ENCODE measurements at places on chromosomes 6 and 20.

- no peak for DNase-seq
These were observed 70.4 kb downstream of the ABHD12 start for GRCh38 chr20:25320035-25320800.

GRCh38 chr6:89799096-89799495, 20.5 kb downstream of the MDN1 start:
- DNase-seq, result no peak

GRCh38 chr20:32111156-32111686, 1.7 kb downstream of the TM9SF4 start:
- DNase-seq, result no peak

GRCh38 chr20:32767418-32768198, 5.4 kb downstream of the DNMT3B start:
- DNase-seq, result no peak

DNA sequence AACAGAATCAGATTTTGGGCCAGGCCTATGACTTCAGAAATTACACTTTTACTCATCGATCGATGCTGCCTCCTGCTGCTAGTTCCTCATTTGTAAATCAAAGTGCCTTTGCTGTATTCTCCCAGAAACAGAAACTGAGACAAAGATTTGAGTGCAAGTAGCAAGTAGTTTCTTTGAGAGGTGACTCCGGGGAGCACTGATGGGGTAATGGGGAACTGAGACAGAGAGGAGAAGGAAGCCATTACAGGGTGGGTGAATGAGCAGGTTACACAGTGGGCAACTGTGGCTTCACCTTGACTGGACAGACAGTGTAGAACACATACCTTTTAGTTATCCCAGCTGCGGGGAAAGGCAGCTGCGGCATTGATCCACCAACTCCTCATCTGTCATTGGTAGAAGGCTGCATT, 9.7 kb upstream of the CD40 start:
- DNase-seq, result no peak

- DNase-seq, result no peak
These were observed 9.8 kb upstream of the DEFB123 start for GRCh38 chr20:31430568-31431115.

DNA sequence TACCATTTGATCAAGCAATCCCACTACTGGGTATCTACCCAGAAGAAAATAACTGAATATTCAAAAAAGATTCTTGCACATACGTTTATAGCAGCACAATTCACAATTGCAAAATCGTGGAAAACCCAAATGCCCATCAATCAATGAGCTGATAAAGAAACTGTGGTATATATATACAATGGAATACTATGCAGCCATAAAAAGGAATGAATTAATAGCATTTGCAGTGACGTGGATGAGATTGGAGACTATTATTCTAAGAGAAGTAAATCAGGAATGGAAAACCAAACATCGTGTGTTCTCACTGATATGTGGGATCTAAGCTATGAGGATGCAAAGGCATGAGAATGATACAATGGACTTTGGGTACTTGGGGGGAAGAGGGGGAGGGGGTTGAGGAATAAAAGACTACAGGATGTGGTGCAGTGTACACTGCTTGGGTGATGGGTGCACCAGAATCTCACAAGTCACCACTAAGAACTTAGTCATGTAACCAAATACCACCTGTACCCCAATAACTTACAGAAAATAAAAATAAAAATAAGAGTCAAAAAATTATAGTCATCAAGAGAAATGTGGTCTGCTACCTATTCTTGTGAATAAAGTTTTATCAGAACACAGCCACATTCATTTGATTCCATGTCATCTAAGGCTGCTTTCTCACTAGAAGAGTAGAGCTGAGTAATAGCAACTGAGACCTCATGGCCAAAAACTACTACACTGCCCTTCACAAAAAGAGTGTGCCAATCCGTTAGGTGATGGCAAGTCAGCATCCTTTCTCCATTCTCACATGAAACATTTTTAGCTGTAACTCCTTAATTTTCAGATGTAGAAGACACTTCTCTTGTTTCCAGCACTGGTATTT, 8.7 kb upstream of the HUS1B start:
- DNase-seq, result no peak

- peak; percentile 8 for DNase-seq
These were observed 3.9 kb downstream of the RAB22A start for GRCh38 chr20:58313396-58313795.

GRCh38 chr20:15362849-15363248, 1025.4 kb upstream of the FLRT3 start:
- no peak for DNase-seq

- DNase-seq, result no peak
These were observed 101.5 kb upstream of the SCP2D1 start for GRCh38 chr20:18712131-18712530.

- DNase-seq, result no peak
These were observed 1.8 kb downstream of the PERP start for GRCh38 chr6:138105446-138105845.

GRCh38 chr20:5827098-5827853, 77.1 kb downstream of the SHLD1 start:
- DNase-seq, result no peak

DNA sequence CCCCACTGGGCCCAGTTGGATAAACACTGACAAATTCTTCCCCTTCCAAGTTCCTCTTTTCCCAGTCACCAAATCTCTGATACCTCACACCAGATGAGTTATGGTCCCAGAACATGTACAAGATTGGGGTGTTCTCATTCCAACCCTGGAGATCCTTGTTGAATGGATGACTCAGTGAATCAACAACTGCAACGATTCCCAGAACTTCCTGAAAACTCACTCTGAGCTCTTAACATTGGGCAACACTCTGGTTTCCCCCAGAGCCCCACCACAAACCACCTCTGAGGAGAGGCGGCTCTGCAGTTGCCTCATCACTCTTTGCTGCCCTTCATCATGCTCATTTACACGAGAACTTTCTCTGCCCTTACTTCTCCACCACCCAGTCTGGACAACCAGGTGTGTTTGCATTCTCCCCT, 115.2 kb downstream of the MRPL14 start:
- no peak for DNase-seq

DNA sequence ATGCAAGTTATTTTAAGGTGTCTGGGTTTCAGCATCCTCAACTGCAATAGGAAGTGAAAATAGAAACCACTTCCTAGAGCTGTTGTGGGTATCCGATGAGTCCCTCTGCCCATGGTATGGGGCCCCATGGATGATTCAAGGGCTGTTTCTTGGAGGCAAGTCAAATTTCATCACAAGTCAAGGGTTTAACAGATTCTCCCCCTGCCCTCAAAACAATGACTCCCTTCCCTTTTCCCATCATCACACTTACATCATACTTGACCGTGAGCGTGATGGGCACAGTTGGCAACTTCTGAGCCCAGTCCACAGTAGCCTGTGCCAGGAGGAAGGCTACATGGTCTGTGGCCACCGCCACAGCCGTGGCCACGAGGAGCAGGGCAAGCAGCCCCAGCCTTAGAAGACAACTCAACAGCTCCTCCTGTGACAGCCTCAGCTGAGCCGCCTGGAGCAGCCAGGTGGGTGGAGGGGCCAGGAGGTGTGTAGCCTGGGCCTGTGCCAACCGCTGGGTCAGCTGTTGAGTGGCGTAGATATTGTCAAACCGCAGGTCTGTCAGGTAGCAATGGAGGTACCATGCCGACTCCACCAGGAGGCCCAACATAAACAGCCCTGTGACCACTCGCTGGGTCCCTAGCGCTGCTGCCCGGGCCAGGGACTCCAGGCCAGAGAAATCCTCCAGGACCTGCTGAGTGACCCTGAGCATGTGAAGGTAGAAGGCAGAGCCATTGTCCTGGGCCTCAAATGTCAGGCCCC, 5.2 kb downstream of the OCSTAMP start:
- DNase-seq, result peak; percentile 77

DNA sequence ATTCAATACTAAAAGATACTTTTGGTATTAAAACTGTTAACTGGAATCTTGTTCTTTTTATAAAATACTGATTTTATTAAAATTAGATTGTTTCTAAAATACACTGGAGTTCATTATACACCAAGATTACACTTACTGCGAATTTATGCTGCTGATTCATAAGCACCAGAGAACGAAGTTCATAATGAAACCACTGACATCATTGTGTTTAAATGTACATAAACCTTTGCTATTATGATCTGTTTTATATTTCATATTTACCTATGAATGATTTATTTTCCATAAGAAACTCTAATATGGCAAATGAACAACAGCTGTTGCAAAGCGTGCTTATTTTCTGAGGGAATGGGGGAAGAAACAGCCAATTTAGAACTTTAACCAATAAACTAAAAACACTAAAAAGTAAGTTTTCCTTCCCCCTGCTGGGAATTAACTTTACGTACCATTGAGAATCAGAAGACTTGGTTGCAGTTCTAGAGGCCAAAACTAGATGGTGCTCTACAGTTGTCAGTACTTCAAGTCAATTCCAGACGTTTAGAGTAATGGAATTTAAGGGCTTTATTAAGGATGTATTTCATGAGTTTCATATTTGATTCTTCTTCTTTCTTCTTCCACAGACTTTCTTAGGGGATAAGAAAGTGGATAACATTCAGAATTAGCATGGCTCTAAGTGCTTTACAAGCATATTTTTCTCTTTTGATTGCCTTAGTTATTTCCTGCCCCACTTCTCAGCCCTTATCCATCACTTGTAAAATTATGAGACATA, 30.8 kb upstream of the COL19A1 start:
- DNase-seq, result no peak

GRCh38 chr20:41213150-41213820, 75.9 kb downstream of the PLCG1 start:
- no peak for DNase-seq

DNA sequence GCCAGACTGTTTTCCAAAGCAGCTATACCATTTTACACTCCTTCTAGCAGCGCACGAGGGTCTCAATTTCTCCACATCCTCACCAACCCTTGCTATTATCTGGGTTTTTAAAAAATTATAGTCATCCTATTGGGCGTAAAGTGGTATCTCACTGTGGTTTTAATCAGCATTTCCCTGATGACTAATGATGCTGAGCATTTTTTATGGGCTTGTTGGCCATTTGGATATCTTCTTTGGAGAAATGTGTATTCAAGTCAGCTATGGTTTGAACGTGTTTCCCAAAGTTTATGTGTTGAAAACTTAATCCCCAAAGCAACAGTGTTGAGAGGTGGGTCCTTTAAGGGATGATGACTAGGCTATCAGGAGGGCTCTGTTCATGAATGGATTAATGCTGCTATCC, 6.7 kb downstream of the MCUR1 start:
- DNase-seq, result no peak

DNA sequence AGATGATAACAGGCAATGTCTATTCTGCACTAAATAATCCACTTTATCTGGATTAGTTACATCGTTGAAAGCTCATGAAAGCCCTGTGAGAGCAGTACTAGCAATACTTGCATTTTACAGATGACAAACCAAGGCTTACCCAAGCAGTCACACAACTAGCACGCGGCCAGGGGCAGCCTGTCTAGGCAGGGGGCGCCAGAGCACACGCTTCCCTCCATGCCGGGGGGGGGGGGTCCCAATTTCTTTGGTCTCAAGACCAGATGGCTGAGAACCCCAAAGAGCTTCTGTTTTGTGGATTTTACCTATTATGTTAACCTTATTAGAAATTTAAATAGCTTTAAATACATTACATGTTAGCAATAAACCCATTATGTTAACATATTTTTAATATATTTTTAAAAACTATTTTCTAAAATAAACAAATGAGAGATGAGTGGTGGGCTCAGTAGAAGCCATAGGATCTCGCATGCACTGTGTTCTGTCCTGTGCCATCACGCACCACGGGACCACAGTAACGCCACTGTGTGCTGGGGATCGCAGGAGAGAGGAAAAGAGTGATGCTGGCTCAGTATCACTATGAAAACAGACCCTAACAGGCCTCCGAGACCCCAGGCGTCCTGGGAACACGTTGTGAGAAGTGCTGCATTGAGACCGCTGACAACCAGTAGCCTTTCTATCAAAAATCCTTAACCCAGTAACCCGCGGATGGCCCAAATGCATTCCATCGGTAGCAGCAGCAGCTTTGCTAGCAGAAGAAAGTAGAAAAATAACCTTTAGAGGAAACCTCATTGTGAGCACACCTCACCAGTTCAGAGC, 5.3 kb upstream of the PRR18 start:
- peak; percentile 71 for DNase-seq

- DNase-seq, result no peak
These were observed 4.1 kb downstream of the ADAM33 start for GRCh38 chr20:3677733-3678132.

GRCh38 chr20:33273117-33273851, 9.7 kb upstream of the BPIFB1 start:
- DNase-seq, result no peak

DNA sequence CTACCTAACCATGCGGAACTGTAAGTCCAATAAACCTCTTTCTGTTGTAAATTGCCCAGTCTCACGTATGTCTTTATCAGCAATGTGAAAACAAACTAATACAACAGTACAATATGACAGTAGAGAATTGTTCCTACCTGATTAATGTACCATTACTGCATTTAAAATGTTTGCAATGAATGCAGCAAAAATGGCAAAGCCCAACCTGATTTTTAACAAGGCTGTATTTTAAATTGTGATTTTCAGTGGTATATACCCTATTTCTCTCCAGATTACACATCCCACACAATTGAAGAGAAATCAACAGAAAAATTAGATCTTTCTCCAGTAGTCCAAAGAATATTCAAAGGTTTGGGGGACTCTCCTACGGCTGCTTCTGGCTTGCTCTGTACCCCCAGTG, 3.3 kb upstream of the PCSK2 start:
- DNase-seq, result no peak

DNA sequence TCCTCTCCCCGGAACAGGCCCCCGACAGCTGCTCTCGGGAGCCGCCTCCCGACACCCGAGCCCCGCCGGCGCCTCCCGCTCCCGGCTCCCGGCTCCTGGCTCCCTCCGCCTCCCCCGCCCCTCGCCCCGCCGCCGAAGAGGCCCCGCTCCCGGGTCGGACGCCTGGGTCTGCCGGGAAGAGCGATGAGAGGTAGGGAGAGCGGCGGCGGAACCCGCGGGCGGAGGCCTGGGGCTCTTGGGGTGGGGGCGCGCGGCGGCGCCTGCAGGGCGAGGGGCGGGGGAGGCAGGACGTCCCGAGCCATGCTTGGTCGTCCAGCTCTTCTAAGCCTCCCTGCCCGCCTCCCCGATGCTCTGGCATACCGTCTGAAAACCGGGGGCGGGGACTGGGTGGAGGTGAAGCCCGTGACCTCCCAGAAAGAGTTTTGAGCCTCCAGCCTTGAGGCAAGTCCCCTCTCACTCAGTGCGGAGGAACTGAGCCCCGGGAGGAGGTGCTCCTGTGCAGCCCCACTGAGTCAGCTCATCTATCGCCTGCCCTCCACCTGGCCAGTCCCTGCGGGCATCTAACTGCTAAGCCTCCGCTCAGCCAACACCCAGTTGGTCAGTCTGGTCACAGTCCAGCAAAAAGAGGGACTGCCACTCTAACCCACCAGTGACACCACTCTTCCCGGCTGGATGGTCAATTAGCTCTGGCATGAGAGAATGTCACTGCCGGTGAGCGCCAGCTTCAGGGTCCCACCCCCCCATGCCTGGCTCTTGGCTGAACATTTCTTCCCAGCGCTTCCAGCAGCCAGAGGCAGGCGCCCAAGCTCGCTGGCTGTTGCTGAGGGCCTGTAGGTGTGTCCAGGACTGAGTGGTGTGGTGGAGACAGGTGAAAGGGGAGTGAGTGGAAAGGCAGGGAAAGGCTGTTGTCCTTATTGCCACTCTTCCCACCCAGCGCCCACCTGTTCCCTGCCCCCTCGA, 482 bp downstream of the DDR1 start:
- peak; percentile 69 for DNase-seq

Measured in activated naive CD4-positive, alpha-beta T cell treated with anti-CD3 and anti-CD28 coated beads for 36 hours (primary cell).